ENCODE measurements at places on chromosomes 11 and 22.

DNA sequence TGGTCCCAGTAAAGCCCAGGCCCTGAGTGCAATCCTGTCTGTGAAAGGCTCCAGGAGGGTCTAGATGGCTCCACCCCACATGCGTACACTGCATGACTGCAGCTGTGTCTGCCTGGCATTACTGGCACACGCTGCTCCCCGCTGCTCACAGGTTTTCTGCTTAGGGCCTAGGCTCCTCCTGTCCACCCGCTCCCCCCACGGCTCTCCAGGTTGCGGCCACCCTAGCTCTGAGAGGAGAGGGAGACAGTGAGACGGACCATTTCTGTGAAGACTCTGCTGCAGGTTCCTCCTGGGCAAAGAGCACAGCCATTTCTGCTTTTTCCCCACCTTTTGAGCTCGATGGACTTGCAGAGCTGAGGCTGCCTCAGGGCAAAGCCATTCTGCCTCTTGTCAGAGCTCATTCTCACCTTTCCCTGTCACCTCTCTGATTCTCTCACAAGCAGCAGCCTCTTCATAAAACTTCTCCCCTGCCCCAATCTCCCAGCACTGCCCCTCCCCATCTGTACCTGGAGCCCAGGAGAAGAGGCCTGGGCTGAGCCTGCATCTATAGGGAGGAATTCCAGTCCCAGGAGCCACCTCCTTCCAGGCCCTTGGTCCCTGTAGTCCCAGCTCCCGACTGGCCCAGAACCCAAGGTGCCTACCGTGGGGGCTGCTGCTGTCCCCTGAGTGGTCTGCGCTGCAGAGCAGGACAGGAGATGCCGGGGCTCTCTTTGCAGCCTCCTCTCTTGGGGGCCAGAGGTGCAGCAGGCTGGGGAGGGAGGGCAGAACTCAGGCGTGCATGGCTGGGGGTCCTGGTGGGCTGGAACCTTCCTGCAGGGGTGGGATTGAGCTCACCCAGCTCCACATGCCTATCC lies 433.7 kb upstream of the B3GAT1 start:
- no peaks in the 10 kb centered on the region for H3K4me1 ChIP-seq
- no peak overlapping the region for H3K4me3 ChIP-seq
- no peak overlapping the region for H3K27ac ChIP-seq
- no peak for DNase-seq
- H3K27me3 ChIP-seq = no peaks in the 10 kb centered on the region

DNA sequence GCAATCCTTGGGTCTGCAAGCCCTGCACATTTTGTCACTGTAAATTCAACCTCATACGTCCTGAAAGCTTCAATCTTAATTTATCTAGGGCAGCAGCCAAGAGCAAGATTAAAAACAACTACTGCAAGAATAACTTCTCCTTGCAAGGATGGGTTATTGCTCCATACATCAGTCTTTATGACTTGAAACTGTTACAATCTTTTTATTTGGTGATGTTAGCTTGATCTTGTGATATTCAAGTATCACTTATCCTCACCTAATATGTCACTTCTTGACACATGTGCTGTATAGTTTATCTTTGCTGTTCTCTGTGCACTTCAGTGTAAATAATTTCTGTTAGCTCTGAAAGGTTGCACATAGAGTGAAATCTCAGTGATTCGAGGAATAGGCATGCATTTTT lies 14.7 kb upstream of the APLP2 start:
- H3K36me3 ChIP-seq = no peaks in the 10 kb centered on the region
- no peak overlapping the region for H3K27ac ChIP-seq
- H3K4me1 ChIP-seq = no peaks in the 10 kb centered on the region

- H3K4me1 ChIP-seq = peaks cover 9% of the 10 kb centered on the region
- H3K36me3 ChIP-seq = peaks cover 78% of the 10 kb centered on the region
- H3K4me3 ChIP-seq = no peak overlapping the region
- no peak for DNase-seq
- no peak overlapping the region for H3K27ac ChIP-seq
- H3K27me3 ChIP-seq = no peaks in the 10 kb centered on the region
Measured at GRCh38 chr11:68527585-68527984, 67.0 kb downstream of the PPP6R3 start.

DNA sequence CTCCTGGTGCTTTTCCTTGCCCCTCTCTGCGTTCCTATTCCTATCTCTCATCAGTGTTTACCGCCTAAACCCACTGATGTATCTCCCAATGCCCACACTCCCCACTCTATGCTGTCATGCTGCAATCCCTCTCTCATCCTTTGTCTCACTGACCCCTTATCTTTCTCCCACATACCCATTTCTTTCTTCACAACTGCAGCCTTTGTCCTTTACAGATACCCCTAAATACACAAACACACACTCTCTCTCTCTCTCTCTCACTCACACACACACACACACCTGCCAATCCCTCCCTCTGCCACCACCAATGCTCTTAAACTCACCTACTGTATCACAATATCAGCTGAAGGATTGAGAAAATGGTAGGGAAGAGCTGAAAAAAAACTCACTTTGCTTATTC lies 5.3 kb upstream of the OR52B2 start:
- no peak for DNase-seq
- H3K27me3 ChIP-seq = no peaks in the 10 kb centered on the region
- no peak overlapping the region for H3K27ac ChIP-seq
- H3K36me3 ChIP-seq = no peaks in the 10 kb centered on the region
- H3K4me3 ChIP-seq = no peak overlapping the region
- H3K4me1 ChIP-seq = no peaks in the 10 kb centered on the region

GRCh38 chr11:71421392-71421950 lies 26.7 kb downstream of the DHCR7 start:
- H3K27ac ChIP-seq = no peak overlapping the region
- no peak overlapping the region for H3K4me3 ChIP-seq
- no peaks in the 10 kb centered on the region for H3K36me3 ChIP-seq
- no peak for DNase-seq
- H3K27me3 ChIP-seq = no peaks in the 10 kb centered on the region

DNA sequence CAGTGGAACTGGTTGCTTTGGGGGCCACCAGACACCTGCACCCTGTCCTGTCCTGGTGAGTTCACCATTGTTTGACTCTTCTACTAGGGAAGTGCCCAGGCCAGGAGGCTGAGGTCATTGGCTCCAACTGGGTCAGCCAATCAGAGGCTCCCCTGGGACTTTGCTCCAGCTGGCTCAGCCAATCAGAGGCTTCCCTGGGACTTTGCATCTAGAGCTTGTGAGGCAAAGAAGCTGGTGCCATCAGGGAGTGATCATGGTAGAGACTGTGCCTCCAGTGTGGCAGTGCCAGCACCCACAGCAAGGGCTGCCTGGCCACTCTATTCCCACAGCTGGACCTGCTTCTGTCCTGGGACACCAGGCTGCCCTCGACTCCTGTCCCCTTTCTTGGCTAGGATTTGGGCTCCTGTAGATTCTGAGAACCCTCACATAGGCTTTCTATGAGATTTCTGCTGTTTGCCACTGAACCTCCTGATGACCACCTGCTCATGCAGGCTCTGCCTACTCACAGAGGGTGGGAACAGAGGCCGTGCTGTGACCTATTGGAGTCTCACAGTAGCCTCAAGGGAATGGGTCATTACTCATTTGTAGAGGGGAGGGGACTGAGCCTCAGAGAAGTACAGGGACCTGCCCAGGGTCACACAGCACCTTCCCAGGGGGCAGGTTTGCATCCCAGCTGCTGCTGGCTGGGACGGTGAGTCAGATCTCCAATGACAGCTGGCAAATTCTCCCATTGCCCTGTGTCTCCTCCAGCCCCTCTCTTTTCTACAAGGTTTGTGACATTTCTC lies 59.2 kb upstream of the SHISAL1 start:
- no peak overlapping the region for H3K4me3 ChIP-seq
- H3K27ac ChIP-seq = no peak overlapping the region
- no peaks in the 10 kb centered on the region for H3K4me1 ChIP-seq
- H3K36me3 ChIP-seq = no peaks in the 10 kb centered on the region
- H3K27me3 ChIP-seq = peaks cover 3% of the 10 kb centered on the region

- H3K4me3 ChIP-seq = no peak overlapping the region
- no peak for DNase-seq
- H3K36me3 ChIP-seq = no peaks in the 10 kb centered on the region
- peaks cover 18% of the 10 kb centered on the region for H3K4me1 ChIP-seq
Measured at GRCh38 chr22:20204806-20205205, 54.0 kb upstream of the CCDC188 start.

GRCh38 chr22:28410050-28410816 lies 269.4 kb downstream of the TTC28 start:
- no peak overlapping the region for H3K4me3 ChIP-seq
- DNase-seq = no peak

DNA sequence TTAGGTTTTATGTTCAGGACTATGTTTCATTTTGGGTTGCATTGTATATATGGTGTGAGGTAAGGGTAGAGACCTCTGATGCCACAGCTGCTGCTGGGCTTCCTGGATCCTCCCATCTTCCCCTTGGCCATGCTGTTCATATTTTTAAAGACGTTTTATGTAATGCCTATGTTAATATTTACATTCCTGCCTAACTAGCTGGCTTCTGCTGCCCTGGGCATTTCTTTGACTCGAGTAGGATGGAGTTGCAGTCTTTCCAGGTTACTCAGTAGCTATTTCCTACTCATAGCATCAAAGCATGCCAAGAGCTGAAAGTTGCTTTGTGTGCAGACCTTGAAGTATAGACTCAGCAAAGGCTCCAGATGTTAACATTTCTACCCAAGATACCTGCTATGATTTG lies 220.5 kb upstream of the CADM1 start:
- DNase-seq = no peak
- no peak overlapping the region for H3K27ac ChIP-seq
- H3K4me3 ChIP-seq = no peak overlapping the region
- no peaks in the 10 kb centered on the region for H3K4me1 ChIP-seq

DNA sequence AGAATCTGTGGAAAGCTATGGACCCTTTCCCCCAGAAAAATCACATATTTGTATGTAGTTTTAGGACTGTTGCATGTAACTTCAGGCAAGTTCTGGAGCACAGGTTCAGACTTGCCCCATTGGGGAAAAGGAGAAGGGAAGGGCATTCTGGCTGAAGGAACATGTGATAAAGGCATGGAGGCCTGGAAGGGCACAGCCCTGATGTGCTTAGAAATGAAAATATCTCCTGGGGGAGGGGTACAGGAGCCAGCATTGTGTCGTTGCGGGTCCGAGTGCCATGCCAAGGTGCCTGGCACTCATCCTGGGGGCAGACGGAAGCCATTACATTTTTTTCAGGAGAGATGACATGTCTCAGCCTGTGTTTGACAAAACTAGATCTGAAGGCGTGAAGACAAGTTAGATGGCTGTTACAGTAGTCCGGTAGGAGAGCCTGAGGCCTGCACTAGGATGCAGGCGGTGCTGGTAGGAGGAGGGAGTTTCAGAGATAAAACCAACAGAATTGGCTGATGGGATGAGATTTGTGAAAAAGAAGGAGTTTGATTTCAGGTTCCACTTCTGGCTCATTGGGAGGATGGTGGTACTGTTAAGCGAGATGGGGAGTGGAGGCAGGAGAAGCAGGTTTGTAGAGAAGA lies 96.9 kb downstream of the TEAD1 start:
- DNase-seq = no peak
- no peaks in the 10 kb centered on the region for H3K4me1 ChIP-seq
- no peaks in the 10 kb centered on the region for H3K36me3 ChIP-seq
- H3K27me3 ChIP-seq = no peaks in the 10 kb centered on the region
- H3K27ac ChIP-seq = no peak overlapping the region

DNA sequence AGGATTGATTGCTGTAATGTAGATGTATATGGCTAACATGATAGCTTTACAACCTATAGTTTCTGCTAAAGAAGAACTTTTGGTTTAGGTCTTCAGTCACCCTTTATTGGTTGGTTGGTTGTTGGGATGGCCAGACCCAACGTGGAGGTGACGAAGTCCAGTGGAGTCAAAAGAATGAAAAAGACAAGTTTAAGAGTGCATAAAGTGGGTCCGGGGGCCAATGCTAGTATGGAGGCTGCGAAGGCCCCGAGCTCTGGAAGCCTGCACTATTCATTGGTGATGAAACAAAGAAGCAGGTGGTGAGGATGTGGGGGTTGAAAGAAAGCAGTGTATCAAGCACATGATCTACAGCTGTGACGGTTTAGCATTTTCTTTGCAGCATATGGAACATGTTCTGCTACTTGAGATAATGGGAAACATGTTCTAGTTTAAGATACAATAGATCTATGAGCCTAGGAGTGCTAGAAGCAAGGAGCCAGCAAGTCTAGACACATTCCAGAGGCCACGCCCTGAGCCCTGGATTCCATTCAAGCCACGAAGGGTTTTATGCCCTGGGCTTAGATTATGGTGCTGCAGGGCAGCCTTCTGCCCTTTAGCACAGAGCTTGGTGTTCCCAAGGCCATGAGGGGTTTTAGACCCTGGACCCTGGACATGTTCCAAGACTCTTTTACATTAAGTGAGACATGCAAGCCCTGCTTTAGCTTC lies 6.3 kb downstream of the TCP11L1 start:
- no peak overlapping the region for H3K4me3 ChIP-seq
- DNase-seq = no peak
- no peak overlapping the region for H3K27ac ChIP-seq
- H3K27me3 ChIP-seq = no peaks in the 10 kb centered on the region

- H3K27me3 ChIP-seq = no peaks in the 10 kb centered on the region
- H3K4me3 ChIP-seq = no peak overlapping the region
- no peak for DNase-seq
- H3K4me1 ChIP-seq = no peaks in the 10 kb centered on the region
- no peak overlapping the region for H3K27ac ChIP-seq
- no peaks in the 10 kb centered on the region for H3K36me3 ChIP-seq
Measured at GRCh38 chr11:16261836-16262644, 94.3 kb downstream of the SOX6 start.

DNA sequence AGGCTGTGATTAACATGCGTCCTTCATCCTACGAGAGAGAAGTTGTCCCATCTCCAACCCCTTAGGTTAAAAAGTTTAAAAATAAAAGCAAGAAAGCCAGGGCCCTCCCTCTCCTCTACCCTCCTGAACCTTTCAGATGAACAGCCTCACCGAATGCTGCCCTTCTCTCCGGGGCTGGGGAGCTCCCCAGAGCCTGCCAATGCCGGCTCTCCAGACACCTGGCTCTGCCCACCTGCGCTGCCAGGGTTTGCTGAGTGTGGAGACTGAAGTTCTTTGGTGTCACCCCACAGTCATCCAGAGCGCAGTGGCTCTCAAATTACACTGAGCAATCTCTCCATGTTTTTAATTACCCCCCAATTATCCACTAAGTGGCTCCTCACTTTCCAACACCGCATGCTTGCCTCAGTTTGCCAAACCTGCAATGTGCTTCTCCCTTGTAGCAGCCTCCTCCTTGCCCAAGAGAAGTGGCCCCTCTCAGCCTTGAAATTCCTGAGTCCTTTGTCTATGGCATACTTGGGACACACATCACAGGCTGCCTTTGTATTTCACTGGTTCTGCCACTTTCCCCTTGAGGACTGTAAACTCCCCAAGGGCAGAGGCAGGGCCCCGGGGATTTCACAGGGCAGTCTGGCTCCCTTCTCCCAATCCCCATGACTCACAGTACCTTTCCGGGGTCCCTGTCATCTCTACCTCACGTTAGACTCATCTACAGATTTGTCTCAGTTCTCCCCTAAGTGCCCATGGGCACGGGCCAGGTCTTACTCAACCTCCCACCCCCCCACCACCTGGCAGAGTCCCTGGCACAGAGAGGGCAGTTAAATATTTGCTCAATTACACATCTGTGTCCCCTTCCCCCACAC lies 2.0 kb downstream of the MYH9 start:
- H3K4me3 ChIP-seq = peak overlapping the region; percentile 95
- peak overlapping the region; percentile 79 for H3K27ac ChIP-seq
- peak; percentile 64 for DNase-seq
- peaks cover 65% of the 10 kb centered on the region for H3K4me1 ChIP-seq
- H3K36me3 ChIP-seq = peaks cover 2% of the 10 kb centered on the region

GRCh38 chr11:68025047-68025446 lies 5.4 kb upstream of the NDUFS8 start:
- peaks cover 4% of the 10 kb centered on the region for H3K4me1 ChIP-seq
- no peak for DNase-seq
- no peaks in the 10 kb centered on the region for H3K36me3 ChIP-seq
- no peaks in the 10 kb centered on the region for H3K27me3 ChIP-seq
- no peak overlapping the region for H3K4me3 ChIP-seq

Data from B cell (primary cell).